Spinal cord (tissue), 10 donors: ENCODE measurements at places on chromosomes 2 and 18. TPM values are rescaled to one million over a fixed set of nuclear protein-coding genes. Genes with fewer than 3 reads are reported as not detected.

GRCh38 chr2:98444436-98445176 is at the start of gene INPP4A:
Gene INPP4A, plus strand, starts transcription at chr2:98444858. Its CDS starts 75,191 bp downstream, at chr2:98520049.
- peak within 1 kb of the TSS; percentile 58 for H3K4me3 ChIP-seq
- no peaks in the 10 kb centered on the region for H3K36me3 ChIP-seq
- H3K4me1 ChIP-seq: peaks cover 12% of the 10 kb centered on the region
- peak within 1 kb of the TSS; percentile 50 for H3K27ac ChIP-seq

GRCh38 chr2:3847397-3848052 is 144.2 kb downstream of the DCDC2C start:
- H3K27me3 ChIP-seq: no peaks in the 10 kb centered on the region
- no peak overlapping the region for H3K27ac ChIP-seq
- no peaks in the 10 kb centered on the region for H3K4me1 ChIP-seq
- no peaks in the 10 kb centered on the region for H3K36me3 ChIP-seq

GRCh38 chr18:5424903-5425664 is 118.7 kb downstream of the EPB41L3 start:
- no peaks in the 10 kb centered on the region for H3K27me3 ChIP-seq
- no peak overlapping the region for H3K4me3 ChIP-seq
- H3K27ac ChIP-seq: no peak overlapping the region
- DNase-seq: peak; percentile 19
- H3K36me3 ChIP-seq: no peaks in the 10 kb centered on the region
- H3K4me1 ChIP-seq: no peaks in the 10 kb centered on the region

GRCh38 chr2:168998609-168999211 is 32.4 kb downstream of the ABCB11 start:
- H3K27ac ChIP-seq: no peak overlapping the region
- no peaks in the 10 kb centered on the region for H3K27me3 ChIP-seq
- H3K4me1 ChIP-seq: no peaks in the 10 kb centered on the region
- no peak for DNase-seq

DNA sequence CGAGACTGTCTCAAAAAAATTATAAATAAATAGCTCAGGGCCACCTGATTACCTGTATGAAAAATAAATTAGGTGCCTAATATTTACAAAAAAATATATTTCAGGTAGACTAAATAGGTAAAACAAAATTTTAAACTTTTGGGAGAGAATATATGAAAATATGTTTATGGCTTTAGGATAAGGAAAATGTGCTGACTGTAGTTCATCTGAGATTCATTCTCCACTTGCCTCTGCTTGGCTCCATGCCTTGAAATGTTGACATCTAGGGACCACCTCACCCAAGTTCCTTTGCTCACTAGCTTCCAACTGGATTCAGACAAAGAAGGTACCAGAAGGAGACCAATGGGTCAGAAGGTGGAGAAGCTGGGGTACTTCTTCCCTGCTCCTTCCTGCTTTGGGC is 9.7 kb upstream of the SERTAD2 start:
- H3K4me3 ChIP-seq: no peak overlapping the region
- H3K36me3 ChIP-seq: no peaks in the 10 kb centered on the region
- H3K27ac ChIP-seq: no peak overlapping the region
- DNase-seq: no peak
- no peaks in the 10 kb centered on the region for H3K27me3 ChIP-seq
- H3K4me1 ChIP-seq: no peaks in the 10 kb centered on the region

- H3K36me3 ChIP-seq: no peaks in the 10 kb centered on the region
- H3K4me1 ChIP-seq: peaks cover 9% of the 10 kb centered on the region
- no peak overlapping the region for H3K4me3 ChIP-seq
- no peak for DNase-seq
- no peaks in the 10 kb centered on the region for H3K27me3 ChIP-seq
These were observed 113.0 kb downstream of the EML6 start for GRCh38 chr2:54836477-54836876.

DNA sequence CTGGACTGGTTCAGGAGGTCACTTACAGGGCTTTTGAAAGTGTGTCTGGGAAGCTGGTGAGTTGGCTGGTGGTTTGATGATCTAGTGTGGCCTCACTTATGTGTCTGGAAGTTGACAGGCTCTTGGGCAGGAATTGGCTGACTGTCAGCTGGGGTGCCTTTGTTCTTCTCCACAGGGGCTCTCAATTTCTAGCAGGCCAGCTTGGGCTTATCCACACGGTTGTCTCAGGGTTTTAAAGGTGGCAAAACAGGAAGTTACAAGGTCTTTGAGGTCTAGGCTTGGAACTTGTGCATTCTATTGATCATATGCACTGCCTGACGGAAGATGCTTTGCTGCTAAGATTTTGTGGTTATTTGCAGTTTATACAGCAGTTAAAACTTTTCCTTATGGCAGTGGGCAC is 52.0 kb upstream of the CELF4 start:
- no peak overlapping the region for H3K27ac ChIP-seq
- peaks cover 4% of the 10 kb centered on the region for H3K4me1 ChIP-seq
- no peaks in the 10 kb centered on the region for H3K27me3 ChIP-seq
- H3K4me3 ChIP-seq: no peak overlapping the region

- H3K4me1 ChIP-seq: no peaks in the 10 kb centered on the region
- DNase-seq: no peak
- no peak overlapping the region for H3K27ac ChIP-seq
- no peaks in the 10 kb centered on the region for H3K36me3 ChIP-seq
- H3K4me3 ChIP-seq: no peak overlapping the region
These were observed 28.2 kb upstream of the AMMECR1L start for GRCh38 chr2:127913808-127914457.

GRCh38 chr2:1010415-1010930 is 59.8 kb downstream of the SNTG2 start:
- H3K27ac ChIP-seq: no peak overlapping the region
- H3K36me3 ChIP-seq: no peaks in the 10 kb centered on the region
- H3K27me3 ChIP-seq: no peaks in the 10 kb centered on the region
- H3K4me3 ChIP-seq: no peak overlapping the region
- DNase-seq: peak; percentile 89
- H3K4me1 ChIP-seq: peaks cover 8% of the 10 kb centered on the region

GRCh38 chr2:64392529-64392928 is 61.4 kb upstream of the LGALSL start:
- no peaks in the 10 kb centered on the region for H3K4me1 ChIP-seq
- no peak overlapping the region for H3K27ac ChIP-seq
- H3K27me3 ChIP-seq: no peaks in the 10 kb centered on the region
- DNase-seq: no peak
- no peak overlapping the region for H3K4me3 ChIP-seq

GRCh38 chr18:51712821-51713220 is 515.3 kb upstream of the MEX3C start:
- no peaks in the 10 kb centered on the region for H3K4me1 ChIP-seq
- DNase-seq: no peak
- no peak overlapping the region for H3K27ac ChIP-seq
- no peaks in the 10 kb centered on the region for H3K36me3 ChIP-seq

DNA sequence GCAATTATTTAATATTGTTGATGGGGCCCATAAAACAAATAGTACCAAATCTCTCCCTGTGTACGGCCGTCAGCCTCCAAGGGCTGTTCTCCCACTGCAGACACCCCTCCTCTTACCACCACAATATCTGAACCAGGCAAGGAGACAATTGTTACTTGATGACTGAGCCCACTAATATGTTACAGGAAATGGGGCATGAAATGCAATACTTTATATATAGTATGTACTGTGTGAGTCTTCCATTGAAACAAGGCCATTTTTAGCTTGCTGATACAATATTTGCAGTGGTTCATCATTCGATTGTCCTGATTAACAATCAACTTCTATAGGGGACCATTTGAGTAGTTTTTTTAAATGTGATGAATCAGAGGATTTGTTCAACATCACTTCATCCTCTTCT is 307.3 kb downstream of the GBX2 start:
- H3K4me3 ChIP-seq: no peak overlapping the region
- H3K36me3 ChIP-seq: peaks cover 8% of the 10 kb centered on the region
- H3K27ac ChIP-seq: no peak overlapping the region
- peaks cover 20% of the 10 kb centered on the region for H3K4me1 ChIP-seq
- no peaks in the 10 kb centered on the region for H3K27me3 ChIP-seq
- no peak for DNase-seq

- DNase-seq: peak; percentile 37
- H3K4me1 ChIP-seq: no peaks in the 10 kb centered on the region
- H3K4me3 ChIP-seq: no peak overlapping the region
- no peaks in the 10 kb centered on the region for H3K36me3 ChIP-seq
- H3K27me3 ChIP-seq: no peaks in the 10 kb centered on the region
These were observed 309.0 kb upstream of the MEIS1 start for GRCh38 chr2:66125951-66126350.

DNA sequence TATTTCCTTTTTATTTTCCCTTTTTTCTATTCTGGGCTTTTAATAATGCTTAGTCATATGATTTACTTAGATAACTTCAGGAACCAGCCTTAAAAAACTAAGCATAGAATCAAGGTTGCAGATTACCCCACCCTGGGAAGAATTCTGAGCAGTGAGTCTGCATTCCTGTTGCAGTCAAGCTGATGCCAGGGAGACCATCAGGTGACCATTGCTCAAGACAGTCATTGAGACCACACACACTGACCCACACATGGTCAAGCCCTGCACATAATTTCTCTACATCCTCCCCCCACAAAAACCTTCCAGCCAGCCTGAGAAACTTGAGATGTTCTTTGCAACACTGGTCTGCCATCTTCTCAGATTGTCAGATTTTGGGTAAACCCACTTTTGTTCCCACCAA is 83.9 kb downstream of the SH3YL1 start:
- H3K27me3 ChIP-seq: no peaks in the 10 kb centered on the region
- H3K27ac ChIP-seq: no peak overlapping the region
- H3K36me3 ChIP-seq: no peaks in the 10 kb centered on the region
- DNase-seq: no peak
- no peak overlapping the region for H3K4me3 ChIP-seq

DNA sequence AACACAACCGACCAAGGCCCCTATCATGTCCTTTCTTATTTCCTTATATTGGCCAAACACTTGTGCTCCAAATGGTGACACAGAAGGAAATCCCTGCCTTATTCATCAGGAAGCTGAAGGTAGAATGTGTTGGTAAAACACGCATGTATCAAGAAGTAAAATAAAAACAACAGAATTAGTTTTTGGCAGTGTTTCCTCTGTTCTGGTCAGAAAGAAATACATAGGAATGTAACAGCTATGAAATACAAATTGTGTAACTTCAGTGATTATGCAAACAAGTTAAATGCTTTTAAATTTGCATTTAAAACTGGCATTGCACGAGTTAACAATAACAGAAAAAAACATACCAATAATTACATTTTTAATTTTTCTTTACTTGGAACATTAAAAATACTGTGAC is 19.3 kb downstream of the ST6GAL2 start:
- no peaks in the 10 kb centered on the region for H3K27me3 ChIP-seq
- H3K4me3 ChIP-seq: peak overlapping the region; percentile 3
- peaks cover 18% of the 10 kb centered on the region for H3K4me1 ChIP-seq
- peak overlapping the region; percentile 10 for H3K27ac ChIP-seq

- no peaks in the 10 kb centered on the region for H3K4me1 ChIP-seq
- H3K27ac ChIP-seq: no peak overlapping the region
- no peaks in the 10 kb centered on the region for H3K27me3 ChIP-seq
- H3K4me3 ChIP-seq: no peak overlapping the region
- no peak for DNase-seq
These were observed 382.3 kb upstream of the CRIM1 start for GRCh38 chr2:35973132-35973736.

DNA sequence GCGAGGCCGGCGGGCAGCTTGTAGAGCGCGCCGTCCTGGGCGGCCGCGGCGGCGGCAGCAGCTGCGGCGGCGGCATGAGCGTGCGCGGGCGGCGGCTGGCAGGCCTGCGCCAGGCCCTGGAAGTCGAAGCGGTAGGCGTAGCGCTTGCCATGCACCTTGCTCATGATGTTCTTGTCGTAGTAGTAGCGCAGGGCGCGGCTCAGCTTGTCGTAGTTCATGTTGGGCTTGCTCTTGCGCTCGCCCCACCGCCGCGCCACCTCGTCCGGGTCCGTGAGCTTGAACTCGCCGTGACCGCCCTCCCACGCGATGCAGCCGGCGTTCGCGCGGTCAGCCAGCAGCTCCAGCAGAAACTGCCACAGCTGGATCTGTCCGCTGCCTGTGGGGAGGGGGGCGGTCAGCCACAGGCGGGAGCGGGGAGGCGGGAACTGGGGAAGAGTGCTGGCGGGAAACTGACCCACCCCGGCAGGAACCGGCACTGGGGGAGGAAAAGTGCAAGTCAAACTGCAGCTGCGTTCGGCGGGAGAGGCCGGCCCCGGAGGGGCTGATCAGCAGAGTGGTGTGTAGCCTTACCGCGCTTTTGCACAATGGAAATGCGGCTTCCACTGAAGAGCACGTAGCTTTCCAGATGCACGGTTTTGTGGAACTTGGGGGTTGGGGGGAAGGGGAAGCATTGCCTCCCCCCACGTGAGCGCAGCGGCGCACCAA is 3.0 kb downstream of the FEV start:
- peak overlapping the region; percentile 12 for H3K4me3 ChIP-seq
- H3K27ac ChIP-seq: no peak overlapping the region

DNA sequence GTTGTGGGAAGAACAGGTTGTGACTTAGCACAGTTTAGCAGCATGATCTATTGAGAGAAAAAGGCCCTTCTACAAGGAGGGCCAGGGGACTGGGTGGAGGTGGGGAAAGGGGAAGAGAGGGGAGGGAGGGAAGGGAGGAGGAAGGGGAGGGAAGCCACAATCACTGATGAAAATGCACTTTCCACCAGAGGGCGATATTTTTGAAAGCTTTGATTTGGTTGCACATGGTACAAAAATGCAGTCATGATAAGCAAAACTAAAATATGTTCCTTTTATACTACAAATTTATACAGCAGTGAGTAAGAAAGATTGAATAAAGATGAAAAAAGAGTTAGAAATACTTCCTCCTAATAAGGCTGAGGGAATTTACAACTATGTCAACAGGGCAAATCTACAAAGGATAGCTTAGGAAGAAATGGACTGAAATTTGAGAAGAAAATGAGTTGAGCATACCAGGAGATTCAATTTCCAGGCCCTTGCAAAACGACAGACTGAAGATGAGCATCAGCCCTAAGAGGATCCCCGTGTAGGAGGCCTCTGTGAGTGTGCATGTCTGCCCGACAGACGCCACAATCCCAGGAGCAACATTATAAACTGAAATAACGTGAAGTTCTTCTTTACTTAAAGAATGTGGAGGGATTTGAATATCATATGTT is 17.2 kb downstream of the SH3YL1 start:
- no peaks in the 10 kb centered on the region for H3K27me3 ChIP-seq
- no peak overlapping the region for H3K27ac ChIP-seq

The CYP20A1 gene
- 38.1 TPM for total RNA-seq

The C2orf66 gene
- total RNA-seq: 1.9 TPM

The HADHB gene
- 106 TPM for total RNA-seq

The ZSWIM2 gene
- 0.20 TPM for total RNA-seq

The FAM228B gene
- total RNA-seq: 54.5 TPM

The DARS1 gene
- 75.6 TPM for total RNA-seq

The FZD7 gene
- 26.4 TPM for total RNA-seq

The XIRP2 gene
- total RNA-seq: 1.6 TPM

The ACMSD gene
- total RNA-seq: not detected

The TANC1 gene
- total RNA-seq: 31.6 TPM

The KCNG2 gene
- 1.4 TPM for total RNA-seq
